ENCODE measurements at places on chromosomes 1 and 21.

DNA sequence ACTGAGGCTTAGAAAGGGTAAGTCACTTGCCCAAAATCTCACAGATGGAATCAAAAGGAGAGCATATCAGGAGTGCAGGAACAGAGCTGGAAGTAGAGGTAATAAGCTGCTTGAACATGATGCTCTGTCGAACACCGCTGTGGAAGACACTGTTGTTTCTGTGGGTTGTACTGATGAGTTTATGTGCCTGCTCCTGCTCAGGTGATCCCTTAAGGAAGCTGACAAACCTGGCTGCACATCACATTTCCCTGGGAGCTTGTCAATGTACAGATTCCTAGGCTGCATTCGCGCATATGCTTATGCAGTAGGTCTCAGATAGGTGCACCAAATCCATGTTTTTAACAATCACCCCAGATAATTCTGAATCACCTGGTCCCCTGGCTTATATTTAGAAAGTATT lies 79.7 kb downstream of the ZNF326 start:
- DNase-seq: no peak

DNA sequence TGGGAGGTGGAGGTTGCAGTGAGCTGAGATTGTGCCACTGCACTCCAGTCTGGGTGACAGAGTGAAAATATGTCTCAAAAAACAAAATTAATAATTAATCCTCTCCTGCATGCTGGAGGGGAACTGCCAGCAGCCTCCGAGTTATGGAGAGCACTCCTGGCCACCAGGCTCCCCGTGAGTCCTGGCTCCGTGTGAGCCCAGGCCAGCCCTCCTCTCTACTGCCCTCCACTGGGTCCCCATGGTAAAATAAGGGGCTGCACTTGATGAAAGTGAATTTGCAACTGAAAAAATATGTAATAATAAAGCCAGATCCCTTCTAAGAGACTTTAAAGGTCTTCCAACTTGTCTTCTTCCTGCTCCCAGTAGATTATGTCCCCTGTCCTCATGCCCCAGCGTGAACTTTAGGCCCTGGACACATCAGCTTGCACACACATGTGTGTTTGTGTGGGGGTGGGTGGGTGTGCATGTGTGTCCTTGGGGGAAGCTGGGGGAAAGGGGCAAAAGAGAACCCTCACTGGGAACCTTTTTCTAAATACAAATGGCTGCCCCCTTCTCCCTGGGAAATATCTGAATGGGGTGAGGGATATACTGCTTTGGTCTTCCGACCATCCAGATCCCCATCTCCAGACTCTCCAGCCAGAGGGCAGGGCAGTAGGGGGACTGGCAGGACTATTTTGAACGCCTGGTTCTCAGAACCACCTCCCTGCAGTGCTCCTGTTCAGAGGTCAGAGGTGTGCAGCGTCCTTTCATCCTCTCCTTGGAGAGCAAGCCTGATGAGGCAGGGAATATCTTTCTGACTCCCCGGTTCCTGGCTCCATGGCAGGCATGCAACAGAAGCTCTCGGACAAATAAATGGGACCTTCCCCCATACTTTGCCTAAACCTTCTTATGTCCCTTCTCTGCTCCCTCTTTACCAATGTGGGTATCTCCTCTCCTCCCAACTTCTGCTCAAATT lies 26.2 kb downstream of the NEK2 start:
- DNase-seq: no peak

- DNase-seq: no peak
Observed at GRCh38 chr1:171939740-171940139, 98.4 kb downstream of the DNM3 start.

DNA sequence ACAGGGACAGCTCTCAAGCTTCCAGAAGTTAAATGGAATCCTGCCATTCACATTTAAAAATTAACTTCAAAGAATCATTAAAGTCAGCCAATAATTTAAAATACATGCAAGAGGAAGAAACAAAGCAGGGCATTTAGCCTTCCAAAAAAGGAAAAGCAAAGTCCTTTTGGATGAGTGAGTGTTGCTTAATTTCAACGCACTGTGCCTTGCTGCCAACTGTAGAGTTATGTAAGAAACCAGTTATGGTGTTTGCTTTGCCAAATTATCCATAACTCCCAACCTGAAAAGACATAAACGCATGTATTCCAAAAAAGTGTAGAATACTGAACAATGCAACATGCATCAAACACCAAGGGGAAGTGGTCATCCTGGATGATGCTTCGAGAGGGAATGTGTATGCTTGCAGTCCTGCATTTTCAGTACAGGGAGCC lies 16.1 kb upstream of the KCNE1 start:
- DNase-seq: no peak

- DNase-seq: no peak
Observed at GRCh38 chr1:183970516-183971300, 66.8 kb downstream of the COLGALT2 start.

DNA sequence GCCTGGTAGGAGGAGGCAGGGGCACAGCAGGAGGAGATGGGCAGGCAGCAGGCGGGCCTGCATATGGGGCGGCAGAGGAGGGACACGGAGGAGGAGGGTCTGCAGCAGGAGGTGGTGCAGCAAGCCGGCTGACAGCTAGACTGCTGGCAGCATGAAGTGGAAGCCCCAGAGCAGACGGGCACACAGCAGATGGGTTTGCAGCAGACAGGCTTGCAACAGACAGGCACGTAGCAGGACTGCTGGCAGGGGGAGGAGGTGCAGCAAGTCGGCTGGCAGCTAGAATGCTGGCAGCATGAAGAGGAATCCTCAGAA lies 615 bp downstream of the KRTAP10-5 start:
- no peak for DNase-seq

GRCh38 chr1:152970495-152970894 lies at the start of gene SPRR4:
Gene SPRR4 (plus strand): TSS chr1:152970648. CDS start chr1:152971891, 1,243 bp downstream.
- DNase-seq: no peak

DNA sequence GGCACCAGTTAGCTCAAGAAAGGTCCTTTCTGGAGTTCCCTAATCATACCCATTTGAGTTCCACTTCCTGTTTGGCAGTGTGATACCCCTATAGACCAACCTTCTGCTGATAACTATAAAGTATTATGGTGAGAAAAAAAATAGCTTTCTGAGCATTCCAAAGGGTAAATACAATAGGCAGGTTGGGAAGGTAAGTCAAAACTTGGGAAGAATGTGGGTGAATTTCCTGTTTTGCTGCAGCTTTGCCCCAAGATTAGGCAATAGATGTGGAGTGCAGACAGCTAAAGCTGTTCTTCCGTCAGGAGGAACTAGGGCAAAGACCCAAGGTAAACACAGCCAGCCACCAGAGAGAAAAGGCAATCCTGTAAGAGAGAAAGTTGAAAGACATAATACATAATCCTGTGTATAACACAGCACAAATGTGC lies 49.9 kb upstream of the GUCA2A start:
- DNase-seq: no peak

DNA sequence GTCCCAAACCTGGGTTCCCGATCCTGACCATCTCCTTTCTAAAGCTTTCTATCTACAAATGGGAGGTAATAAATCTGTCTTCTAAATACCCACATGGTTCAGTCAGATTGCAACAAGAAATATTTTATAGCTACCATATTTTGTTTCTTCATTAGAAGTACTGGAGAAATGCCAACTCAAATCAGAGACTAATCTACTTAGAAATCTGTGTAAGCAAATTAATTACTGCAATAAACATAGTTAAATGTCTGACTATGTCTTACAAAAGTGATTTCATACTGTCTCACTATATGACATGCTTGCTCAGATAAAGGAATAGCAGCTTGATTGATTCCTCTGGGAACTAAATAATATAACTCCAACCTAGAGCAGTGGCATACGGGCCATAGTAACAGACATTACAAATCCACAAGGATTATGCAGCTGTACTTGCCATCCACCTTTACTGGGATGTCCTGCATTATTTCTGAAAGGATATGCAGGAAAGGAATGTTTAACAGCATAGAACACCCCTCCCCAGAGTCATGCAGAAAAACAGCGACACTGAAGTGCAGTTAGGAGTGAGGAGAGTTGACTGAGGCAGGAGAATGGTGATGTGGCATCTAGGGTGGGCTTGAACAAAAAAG lies 80.3 kb downstream of the PCNX2 start:
- no peak for DNase-seq

DNA sequence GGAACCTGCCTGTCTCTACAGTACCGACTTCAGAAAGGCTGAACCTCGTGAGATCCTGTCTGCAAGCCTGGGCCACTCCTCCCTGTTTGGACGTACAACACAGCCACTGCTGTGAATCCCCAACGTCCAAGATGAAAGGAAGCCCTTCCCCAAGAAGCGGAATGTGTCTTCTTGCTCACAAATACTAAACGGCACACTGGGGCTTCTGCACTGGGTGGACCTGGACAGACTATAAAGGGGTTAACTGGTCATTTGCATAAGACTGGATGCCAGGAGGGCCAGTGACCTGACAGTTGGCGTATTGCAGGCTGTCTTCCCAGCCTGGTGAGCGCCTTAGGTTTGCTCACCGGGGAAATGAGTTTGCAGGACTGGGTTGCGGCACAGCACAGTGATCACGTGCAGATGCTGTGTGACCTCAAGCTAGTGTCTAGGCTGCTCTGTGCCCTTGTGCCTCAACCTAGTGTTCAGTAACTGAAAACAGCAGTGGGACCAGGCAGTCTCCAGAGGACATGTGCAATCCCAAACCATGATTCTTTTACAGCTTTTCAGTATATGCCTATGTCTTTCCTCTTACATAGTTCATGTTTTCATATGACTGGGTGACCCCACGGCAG lies 19.5 kb upstream of the AJAP1 start:
- no peak for DNase-seq

- no peak for DNase-seq
Observed at GRCh38 chr1:228225165-228225710, 17.4 kb downstream of the OBSCN start.

DNA sequence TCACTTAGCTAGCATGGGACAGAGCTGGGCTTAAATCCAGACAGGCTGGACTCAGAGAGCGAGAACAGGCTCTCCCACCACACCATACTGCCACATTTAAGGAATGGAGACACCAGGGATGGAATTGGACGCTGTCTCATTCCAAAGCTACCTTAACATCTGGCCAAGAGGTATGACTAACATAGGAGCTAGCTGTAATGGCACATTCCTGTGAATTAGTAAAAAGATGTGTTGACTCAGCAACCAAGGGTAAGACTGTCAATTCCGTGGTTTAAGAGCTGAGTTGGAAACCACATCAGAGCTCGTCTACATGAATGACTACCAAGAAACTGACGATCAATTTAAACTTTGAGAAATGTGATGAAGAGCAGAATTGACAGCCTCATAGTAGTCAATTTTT lies 8.3 kb upstream of the TNFRSF9 start:
- no peak for DNase-seq

Measured in effector CD8-positive, alpha-beta T cell (primary cell).